CD8-positive, alpha-beta memory T cell (primary cell): ENCODE measurements at places on chromosomes 3 and 15. TPM values are rescaled to one million over a fixed set of nuclear protein-coding genes. Genes with fewer than 3 reads are reported as not detected.
A peak's percentile ranks its signal among the peaks of the same experiment; 100 is the strongest.

The SLC38A3 gene
- not detected for total RNA-seq

DNA sequence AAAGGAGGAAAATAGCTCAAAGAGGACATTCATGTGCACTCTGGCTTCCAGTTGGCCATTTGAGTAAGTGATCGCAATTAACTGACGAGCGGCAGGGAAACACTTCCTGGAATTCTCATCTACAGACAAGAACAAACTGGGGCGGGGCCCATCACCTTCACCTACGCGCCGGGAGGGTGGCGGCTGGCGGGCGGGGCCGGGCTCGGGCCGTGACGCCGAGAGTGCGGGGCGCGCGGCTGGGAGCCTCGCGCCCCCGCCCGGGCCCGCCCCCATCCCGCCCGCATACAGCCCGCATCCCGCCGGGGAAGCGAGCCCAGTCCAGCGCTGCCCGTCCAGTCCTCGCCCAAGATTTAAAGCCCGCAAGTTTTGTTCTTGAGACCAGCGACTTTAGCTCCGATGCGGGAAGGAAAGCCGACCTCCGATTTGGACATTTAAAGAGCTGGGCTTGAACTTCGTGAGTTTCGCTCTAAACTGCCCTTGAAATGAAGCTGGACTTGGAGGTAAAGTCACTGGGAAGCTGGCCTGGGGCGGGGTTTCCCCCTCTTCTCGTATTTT, at the start of gene B3GNT5:
Gene B3GNT5 (plus strand): TSS at position 281 of the 555 bp plus-strand sequence. CDS start 16,546 bp downstream, outside the sequence.
- peak; percentile 21 for DNase-seq

The LMCD1 gene
- 2.6 TPM for total RNA-seq

GRCh38 chr3:47780741-47781684, 680 bp downstream of the SMARCC1 start:
- peak; percentile 60 for DNase-seq

DNA sequence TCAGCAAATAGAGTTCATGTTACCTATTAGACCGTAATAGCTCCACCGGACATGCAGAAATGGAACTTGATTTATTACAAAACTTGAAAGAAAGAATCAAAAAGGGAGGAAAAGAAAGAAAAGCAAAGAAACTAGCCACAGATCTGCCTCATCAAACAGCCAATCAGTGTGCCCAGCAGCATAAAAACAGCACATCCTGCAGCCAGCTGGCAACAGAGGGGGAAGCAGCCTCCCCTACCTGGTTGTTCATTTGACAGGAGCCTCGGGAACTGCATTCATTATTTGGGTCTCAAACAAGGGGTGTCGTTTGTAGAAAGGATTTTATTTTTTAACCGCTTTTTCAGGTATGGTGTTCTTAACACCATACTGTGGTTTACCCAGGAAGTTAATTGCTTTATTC, 181.5 kb upstream of the TOPAZ1 start:
- no peak for DNase-seq

DNA sequence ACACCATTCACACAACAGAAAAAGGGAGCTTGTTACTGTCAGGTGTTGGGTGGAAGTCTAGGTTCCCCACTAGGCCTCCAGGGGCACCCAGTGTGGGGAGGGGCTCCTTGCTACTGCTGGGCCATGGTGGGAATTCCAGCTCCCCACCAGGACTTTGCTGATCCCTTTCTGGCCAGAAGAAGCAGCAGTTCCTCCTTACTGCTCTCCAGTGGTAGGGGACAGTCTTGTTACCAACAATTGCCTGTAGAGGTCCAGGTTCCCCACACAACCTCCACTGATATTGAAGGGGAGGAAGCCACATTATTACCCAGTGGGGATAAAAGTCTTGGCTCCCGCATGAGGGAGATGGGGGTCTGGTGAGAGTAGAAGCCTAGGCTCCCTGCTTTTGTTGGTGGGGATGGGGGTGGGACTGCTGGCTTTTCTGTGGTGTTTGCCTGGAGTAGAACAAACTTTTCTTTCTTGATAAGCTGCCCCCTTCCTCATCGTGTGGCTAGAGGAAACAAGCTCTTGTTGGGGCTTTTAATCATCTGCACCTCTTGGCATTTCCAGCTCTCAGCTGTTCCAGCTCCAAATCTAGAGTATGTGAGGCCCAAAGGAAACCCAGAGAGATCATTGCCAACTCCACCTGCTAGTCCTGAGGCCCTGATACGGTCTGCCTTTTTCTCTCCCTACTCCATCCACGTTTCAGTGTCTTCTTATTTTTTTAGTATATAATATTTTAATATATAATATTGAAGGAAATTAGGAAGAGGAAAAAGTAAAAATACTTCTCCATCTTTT, 824.2 kb downstream of the AGBL1 start:
- no peak for DNase-seq

DNA sequence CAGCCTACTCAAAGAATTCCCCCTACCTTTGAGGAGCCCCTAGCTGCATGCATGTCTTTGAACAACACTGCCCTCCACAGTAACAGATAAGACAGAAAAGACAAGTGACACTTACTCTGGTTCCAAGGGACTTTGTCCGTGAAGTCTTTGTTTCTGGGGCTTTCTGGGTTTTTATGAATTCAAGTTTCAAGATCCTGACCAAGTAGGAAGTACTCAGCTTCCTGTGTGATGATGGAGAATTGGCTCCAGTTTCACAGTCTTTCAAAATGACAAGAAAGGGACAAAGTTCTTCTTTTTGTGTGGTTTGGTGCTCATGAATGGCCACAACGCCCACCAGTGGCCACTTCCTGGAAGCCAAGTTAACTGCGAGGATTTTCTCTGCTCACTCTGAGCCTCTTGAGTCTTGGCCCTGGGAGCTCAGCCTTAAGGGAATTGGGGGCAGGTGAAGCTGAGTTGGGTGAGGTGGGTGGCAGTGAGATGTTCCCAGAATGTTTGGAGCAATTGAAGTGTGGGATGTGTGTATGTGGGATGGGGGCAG, at the start of gene CCR1:
Gene CCR1 (minus strand): TSS at position 147 of the 538 bp plus-strand sequence. CDS start 4,000 bp downstream, outside the sequence.
- DNase-seq: peak; percentile 6

GRCh38 chr3:21847005-21847404, 96.0 kb upstream of the ZNF385D start:
- DNase-seq: no peak

The SETD2 gene
- total RNA-seq: 32.8 TPM

The ROBO1 gene
- total RNA-seq: 0.55 TPM
